ENCODE measurements at places on chromosomes 12 and 14.

DNA sequence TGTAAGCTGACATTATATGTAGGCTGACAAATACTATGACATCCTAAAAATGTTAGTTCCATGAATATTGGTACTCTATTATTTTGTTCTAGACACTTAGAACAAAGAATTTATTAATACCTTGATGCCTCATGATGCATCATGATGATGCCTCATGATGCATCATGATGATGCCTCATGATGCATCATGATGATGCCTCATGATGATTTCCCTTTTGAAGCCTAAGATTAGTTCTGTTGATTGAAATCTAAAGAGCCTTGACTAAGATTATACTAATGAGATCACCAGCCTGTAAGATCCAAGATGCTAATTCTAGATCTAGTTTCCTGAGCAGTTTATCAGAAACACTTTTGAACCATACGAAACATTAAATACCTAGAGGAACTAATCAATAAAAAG is 4.6 kb upstream of the CEP128 start:
- DNase-seq: no peak

- DNase-seq: no peak
These were observed 198.0 kb downstream of the CACNA1C start for GRCh38 chr12:2250797-2251196.

- DNase-seq: no peak
These were observed 6.0 kb downstream of the PLD4 start for GRCh38 chr14:104930526-104931303.

GRCh38 chr12:38385486-38385885 is 68.9 kb downstream of the ALG10B start:
- no peak for DNase-seq

DNA sequence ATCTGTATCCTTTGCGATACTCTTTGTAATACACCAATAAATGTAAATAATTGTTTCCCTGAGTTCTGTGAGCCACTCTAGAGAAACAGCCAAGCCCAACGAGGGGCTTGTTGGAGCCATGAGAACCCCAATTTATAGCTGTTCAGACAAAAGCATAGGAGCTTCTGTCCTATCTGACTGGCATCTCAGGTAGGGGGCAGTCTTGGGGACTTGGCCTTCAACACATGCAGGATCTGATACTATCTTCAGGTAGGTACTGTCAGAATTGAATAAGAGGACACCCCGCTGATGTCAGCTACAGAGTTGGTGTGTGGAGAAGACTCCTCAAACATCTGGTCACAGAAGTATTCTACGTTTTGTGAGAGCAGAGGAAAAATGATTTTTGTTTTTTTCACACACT is 25.3 kb downstream of the TXNDC16 start:
- DNase-seq: no peak

DNA sequence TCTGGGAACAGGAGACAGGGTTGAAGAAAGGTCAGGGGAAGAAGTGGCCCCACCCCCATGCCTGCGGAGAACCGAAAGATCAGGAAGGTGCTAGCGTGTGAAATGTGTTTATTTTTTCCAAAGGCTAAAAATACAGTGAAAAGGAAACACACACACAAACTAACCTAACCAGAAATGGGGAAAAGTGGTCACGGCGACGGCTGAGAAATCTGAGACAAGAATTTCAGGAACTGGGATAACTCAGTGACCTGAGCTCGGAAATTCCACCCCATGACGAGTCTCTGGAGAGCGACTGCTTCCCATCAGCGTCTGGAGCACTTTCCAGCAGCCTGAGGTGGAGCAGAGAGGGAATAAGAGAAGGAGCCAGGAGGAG is 16.6 kb upstream of the RND1 start:
- DNase-seq: no peak

DNA sequence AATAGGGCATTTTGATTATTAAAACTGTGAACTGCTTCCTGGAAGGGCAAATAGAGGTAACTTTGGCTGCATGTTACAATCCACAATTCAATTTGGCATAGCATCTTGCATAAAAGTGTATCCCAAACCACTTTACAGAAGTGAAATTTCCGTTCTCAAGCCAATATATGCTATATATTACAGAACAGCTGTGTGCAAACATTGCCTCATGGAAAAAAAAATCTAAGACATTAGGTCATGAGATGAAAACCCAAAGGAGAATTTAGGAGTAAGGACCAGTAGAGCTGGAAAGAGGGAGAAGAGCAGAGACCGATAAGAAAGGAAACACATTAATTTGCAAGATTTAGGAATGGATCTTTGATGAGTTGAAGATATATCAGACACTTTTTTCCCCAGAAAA is 239.2 kb downstream of the PAX9 start:
- no peak for DNase-seq

DNA sequence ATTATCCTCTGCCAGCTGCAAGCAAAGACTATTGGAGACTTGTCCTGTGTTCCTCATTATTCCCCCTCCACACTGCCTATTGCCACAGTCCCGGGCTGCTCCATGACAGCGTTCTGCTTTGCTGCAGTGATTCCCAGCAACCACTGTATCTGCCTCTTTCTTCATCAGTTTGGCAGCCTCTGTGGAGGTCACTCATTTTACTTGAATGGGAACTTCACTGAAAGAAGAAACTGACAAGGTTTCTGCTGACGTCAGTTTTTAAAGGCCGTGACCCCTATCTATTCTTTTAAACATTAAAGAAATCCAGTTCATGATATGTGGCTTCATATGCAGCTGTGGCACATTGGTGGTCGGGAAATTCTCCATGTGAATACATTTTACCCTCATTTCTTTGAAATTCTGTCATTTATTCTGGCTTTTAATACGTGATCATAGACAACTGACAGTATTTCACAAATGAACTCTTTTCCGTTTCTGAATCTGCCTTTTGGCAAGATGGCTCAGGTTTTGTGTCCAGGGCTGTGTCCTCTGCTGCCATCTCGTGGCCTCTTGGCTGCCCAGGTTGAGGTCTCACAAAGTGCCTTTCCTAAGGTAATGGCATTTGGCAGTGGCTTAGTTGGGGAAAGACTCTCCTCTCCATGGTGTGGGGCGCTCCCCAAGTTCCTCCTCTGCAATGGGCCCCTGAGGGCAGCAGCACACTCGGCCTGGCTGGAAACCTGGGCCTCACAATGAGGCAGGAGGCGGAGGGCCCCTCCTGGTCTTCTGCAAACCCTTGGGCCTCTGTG is 5.8 kb downstream of the TMEM253 start:
- DNase-seq: peak; percentile 81

- DNase-seq: no peak
These were observed 1036.5 kb upstream of the NOVA1 start for GRCh38 chr14:27634056-27634970.

- DNase-seq: no peak
These were observed 30.9 kb upstream of the IRF2BPL start for GRCh38 chr14:77059276-77059915.

DNA sequence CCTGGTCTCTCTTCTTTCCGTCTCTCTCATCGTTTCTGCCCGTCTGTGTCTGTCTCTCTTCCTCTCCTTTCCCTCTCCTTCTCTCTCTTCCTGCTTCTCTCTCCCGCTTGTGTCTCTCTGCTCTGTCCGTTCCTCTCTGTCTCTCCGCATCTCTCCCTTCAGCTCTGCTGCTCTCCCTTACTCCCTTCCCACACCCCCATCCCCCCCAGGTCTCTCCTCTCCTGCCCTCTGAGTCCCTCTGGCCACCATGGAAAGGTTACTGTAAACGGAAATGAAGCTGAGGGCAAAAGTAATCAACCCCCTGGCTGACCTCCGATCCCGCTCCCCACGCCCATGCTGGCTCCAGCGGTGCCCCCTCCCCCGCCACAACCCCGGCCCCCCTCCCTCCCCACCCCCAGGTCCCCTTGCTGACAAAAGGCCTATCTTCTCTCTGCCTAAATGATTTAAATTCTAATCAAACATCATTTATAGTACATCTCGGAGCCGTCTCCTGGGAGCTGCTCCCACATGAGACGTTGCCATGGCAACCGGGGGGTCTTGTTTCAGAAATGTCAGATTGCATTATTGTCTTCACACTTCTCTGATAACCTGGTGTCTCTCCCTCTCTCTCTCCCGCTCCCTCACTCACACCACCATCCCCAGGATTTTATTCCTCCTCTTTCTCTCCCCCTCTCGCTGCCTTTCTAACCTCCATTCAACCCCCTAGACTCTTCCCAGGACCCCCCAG is 203.8 kb downstream of the RBM19 start:
- DNase-seq: no peak

DNA sequence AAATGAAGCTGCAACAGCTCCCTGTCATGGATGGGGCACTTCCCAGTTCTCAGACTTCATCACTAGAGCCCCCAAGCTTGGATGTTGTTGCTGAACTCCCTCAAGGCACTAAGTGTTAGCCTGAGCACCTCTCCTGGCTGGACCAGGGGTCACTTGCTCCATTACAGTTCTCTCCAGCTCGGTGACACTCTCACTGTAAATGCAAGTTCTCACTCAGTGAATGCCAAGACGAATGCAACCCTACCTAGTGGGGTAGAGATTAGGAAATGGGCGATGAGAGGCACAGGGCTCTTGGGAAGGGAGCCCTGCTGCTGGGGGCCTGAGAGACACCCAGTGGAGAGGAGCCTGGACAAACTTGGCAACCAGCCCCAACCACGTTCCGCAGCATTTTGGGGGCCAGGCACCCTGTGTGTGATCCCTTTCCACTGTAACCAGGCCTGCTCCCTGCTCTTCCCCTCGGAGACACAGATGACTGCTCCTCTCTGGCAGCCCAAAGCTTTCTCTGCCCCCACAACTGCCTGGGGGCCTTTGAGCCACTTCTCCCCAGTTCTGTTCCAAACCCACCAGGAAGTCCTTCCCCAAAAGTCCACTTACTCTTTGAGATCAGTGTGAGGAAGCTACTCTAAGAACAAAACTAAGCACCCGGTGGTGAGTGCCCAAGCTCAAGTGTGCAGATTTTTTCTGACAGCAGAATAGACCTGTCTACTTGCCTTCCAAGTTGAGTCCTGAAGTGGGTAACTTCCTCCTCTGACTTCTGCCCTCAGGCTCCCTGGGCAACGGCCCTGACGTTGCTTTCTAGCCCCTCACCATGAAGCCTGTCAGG is 8.0 kb upstream of the SELPLG start:
- DNase-seq: no peak

DNA sequence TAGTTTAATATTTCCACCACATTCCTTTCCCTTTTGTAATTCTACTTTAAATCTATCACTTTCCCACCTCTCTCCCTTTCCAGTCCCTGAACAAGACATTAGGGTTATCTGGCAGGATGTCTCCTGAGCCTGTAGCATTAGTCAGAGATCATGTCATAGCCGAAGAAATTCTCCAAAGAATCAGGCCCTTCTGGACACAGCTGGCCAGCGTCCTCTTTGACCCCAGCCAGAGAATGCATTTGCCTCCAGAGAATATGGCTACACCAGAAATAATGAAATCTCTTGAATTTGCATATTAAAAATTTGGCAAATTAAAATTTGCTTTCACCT is 56.7 kb downstream of the NTF3 start:
- DNase-seq: no peak

- DNase-seq: no peak
These were observed 17.7 kb downstream of the STXBP6 start for GRCh38 chr14:25032092-25032784.

GRCh38 chr12:53173085-53173715 is 7.3 kb upstream of the ZNF740 start:
- no peak for DNase-seq

GRCh38 chr14:104245075-104245474 is 106.7 kb downstream of the KIF26A start:
- no peak for DNase-seq

DNA sequence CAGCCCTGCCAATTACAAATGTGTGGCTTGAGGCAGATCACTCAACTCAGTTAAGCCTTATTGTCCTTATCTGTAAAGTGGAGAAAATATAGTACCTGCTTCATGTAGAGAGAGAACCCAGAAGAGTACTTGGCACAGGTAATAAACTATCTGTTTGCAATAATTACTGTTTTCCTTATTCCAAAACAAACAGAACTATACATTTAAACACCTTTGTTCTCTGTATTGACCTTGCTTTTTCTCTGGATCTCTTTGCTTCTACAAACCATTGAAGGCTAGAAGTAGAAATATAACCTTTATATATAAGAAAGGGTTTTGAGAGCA is 70.8 kb upstream of the SRSF5 start:
- DNase-seq: no peak

GRCh38 chr14:101635749-101636560 is 74.7 kb downstream of the DIO3 start:
- DNase-seq: no peak

- DNase-seq: no peak
These were observed 754 bp downstream of the ACSS3 start for GRCh38 chr12:81078469-81079196.

GRCh38 chr14:71576472-71576871 is 355.8 kb upstream of the RGS6 start:
- no peak for DNase-seq

DNA sequence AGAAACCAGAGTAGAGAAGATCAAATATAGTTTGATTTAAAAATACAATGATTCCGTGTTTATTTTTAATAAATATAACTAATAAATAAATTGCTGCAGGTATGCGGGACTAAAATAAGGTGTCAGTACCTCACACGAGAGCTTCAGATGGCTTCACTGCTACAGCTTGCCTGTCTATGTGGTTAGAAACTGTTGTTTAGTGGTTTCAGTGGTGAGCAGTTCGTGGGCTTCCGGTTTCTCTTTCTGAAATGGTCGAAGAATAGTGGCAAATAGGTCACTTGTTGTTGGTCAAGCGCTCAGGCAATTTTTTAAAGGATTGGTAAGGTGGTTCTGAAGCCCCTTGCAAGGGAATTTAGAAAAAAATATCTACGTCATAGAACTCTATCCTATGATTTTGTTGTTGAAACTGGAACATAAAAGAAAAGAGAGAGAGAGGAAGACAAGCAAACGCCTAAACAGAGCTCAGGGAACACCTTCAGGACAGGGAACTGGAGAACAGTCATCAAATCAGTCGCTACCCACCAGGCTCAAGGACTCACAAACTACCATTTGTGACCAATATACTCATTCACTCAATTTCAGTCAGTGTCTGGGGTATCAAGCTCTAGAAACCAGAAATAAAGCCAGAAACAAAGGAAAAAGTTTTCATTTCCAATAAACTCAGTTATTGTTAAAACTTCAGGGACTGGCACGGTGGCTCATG is 31.3 kb downstream of the GABARAPL1 start:
- DNase-seq: peak; percentile 3

DNA sequence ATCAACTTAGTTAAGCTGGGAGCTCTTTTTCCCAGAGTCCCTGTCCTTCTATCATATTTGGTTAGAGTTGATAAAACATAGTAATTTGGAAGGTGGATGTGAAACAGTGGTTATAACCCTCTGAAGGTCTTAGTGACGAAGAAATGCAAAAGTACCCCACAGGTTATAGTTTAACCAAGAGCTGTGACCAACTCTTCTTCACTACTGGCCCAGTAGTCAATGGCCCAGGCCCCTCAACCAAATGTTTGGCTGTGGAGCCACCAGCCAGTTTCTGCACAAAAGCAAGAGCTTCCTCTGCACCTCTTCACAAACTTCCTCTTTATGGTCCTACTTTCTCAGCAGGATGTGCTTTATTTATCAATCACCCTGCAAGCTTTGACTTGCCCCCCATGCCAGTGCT is 132.6 kb downstream of the BMP4 start:
- DNase-seq: no peak

- no peak for DNase-seq
These were observed 4.0 kb downstream of the GLT1D1 start for GRCh38 chr12:128857133-128857763.
